ENCODE measurements at places on chromosomes 2 and 18. TPM values are rescaled to one million over a fixed set of nuclear protein-coding genes. Genes with fewer than 3 reads are reported as not detected.

The ABCA12 gene
- total RNA-seq, result under 0.01 TPM

The EML6 gene
- total RNA-seq, result 0.17 TPM

The IL36RN gene
- not detected for total RNA-seq

The SP140L gene
- 9.2 TPM for total RNA-seq

The FER1L5 gene
- total RNA-seq, result not detected
